Stimulated activated CD8-positive, alpha-beta memory T cell treated with anti-CD3 and anti-CD28 coated beads, Interleukin-7, amount 100 ng/mL, for 48 hours (primary cell): ENCODE measurements at places on chromosomes 11 and 22.

DNA sequence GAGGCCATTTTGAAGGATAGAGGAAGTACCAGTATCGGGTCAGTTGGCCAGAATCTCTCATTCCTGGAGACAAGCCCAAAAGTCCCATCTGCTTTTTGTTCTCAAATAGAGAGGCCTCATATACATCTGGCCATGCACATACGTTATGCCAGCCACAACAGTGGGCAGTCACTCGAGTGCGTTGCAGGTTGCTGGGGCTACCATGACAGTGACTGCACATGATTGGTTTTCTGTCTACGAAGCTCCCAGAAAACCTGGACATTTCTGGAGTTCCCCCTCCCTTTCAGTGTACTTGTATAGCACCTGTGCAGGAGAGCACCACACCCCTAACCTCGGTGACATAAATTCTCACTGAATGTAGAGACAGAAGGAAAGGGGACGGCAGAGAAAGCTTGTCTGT is 62.1 kb downstream of the C22orf31 start:
- no peak for DNase-seq

GRCh38 chr11:17542249-17542648 is 2.0 kb downstream of the USH1C start:
- no peak for DNase-seq

DNA sequence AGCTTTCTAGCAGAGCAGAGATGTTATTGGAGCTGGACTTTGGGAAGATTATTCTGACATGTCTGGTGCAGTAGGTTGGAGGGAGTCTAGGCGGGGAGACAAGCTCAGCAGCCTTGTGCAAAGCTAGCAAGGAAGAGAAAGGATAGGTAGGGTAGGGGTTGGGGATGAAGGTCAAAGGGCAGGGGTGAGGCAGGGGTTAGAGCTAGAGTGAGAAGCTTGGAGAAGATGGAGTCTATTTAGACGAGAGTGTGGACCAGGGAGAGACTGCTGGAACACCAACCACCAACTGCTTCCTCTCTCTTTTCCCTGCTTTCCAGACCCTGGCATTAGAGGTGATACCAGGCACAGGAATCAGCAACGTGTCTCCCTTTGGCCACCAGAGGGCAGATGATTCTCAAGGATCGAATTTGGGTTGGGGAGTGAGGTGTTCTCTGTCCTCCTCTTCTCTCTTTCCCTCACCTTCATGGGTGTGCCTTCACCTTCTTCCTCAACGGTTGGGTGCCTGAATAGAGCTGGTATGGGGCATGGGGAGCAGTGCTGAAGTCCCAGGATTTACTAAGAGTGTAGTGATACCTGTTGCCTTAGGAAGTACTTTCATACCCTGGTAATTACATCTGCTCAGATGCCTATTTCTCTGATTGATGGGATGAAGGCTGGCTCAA is 1.8 kb upstream of the MARK2 start:
- DNase-seq = peak; percentile 57

- DNase-seq = no peak
Observed at GRCh38 chr11:11105361-11105760, 247.5 kb upstream of the ZBED5 start.

- DNase-seq = no peak
Observed at GRCh38 chr11:2256951-2257700, 13.3 kb downstream of the ASCL2 start.

DNA sequence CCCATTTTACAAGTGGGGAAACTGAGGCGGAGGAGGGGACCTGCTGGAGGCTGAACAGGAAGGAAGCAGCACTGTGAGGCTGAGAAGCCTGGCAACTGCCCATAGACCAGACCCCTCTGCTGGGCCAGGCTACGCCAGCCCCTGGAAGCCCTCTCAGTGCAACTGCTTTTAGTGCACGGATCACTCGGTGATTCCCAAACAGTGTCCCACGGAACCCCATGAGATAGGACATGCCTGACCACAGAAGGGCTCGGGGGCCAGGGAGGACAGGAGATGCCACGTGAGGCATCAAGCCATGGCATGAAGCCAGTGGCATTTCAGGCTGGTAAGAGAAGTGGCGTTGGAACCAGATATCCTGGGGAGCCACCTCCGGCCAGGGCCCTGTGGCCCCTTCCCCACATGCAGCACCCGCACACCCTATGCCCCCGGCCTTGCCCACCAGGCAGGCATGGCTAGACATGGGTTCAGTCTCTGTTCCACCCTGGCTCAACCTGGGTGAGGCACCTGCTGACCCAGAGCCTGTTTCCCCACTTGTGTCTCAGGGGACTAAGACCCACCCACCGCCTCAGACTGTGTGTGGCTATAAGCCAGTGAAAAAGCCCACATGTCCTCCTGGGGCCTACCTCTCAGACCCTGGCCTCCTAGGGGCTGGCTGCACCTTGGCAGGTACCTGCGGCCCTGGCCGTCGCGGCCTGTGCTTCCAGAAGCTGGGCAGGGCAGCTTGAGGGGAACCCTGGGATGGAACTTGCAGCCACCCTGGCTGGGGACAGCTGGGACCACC is 84.1 kb downstream of the WNT7B start:
- no peak for DNase-seq

DNA sequence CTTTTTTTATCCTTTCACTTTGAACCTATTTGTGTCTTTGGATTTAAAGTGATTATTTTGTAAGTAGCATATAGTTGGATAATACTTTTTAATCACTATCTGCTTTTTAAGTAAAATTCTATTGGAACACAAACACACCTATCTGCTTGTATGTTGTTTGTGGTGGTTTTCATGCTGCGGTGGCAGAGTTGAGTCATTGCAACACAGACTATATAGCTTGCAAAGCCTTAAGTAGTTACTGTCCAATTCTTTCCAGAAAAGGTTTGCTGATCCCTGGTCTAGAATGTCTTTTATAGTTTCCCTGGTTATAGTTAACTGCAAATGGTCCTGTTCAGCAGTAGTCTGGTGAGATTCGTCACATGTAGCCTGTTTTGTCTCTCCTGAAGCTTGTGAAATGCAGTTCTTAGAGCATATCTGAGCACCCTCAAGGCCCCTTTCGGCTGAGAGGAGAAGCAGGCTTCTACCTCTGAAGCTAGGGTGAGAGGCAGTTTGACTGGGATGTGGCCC is 21.5 kb downstream of the SHANK3 start:
- no peak for DNase-seq

GRCh38 chr11:117685566-117685965 is 111.5 kb downstream of the DSCAML1 start:
- no peak for DNase-seq
